ENCODE measurements at places on chromosomes 5 and 9.

- DNase-seq = no peak
Observed at GRCh38 chr5:44233691-44234090, 155.5 kb downstream of the FGF10 start.

DNA sequence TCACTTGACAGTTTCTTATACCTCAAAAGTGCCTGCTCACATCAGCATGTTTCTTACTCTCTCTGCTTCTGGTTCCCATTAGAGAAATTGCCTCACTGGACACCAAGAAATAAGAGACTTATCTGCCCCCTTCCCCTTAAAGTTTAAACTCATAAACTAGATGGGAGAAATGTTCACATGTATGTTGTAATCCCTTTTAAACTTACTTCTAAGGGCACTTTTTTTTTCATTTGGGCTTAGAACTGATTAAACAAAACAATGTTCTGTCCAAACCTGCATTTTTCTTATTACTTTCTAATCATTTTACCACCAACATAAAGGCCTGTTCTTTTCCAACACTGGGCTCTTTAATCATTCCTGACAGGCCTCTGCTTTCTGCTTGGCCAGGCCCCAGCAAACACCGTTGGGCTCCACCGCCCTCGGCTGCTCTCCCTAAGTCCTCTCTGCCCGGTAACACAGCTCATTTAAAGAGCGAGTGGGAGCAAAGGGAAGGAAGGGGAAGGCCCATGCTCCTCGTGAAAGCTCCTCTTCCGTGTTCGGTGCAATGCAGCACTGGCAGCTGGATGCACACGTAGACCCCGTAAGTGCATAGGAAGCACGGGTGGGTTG lies 53.4 kb downstream of the ROR2 start:
- DNase-seq = peak; percentile 88

- peak; percentile 82 for DNase-seq
Observed at GRCh38 chr9:135864447-135865049, 42.8 kb downstream of the CAMSAP1 start.

DNA sequence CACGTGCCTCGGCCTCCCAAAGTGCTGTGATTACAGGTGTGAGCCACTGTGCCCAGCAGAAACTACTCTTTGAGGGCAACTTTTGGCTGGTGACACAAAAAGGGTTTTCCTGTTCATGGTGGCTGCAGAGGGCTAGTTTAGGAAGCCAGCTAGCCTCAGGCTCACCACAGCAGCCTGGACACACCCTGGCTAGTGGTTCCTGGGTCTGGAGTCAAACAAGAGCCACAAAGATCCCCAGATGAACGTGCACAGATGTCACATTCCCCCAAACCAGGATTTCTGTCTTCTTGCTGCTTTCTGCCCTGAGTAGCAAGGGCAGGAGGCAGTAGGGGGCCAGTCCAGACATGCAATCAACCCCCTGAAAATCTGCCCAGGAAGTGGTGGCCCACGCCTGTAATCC lies 6.8 kb downstream of the HBEGF start:
- DNase-seq = no peak

- no peak for DNase-seq
Observed at GRCh38 chr5:56825222-56825824, 10.0 kb downstream of the MAP3K1 start.

- DNase-seq = no peak
Observed at GRCh38 chr9:92468206-92468605, 14.1 kb downstream of the ASPN start.

- no peak for DNase-seq
Observed at GRCh38 chr5:37889612-37890317, 49.9 kb upstream of the GDNF start.

DNA sequence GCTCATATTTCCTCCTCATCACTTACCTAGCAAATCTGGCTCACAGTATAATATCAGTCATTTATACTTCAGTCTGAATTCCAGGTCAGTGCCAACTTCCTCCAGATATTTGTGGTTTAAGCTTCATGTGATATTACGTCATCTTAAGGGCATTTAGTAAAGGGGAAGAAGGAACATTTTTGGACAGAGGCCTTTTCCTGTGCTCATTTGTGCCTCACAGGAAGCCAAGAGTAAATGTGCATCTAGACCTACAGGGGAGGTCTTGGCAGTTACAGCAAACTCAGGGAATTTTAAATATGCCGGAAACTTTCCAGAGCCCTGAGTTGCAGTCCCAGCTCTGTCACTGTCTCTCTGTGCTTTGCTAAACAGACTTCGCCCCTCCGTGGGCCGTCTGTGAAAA lies 12.3 kb upstream of the KCNIP1 start:
- peak; percentile 41 for DNase-seq

DNA sequence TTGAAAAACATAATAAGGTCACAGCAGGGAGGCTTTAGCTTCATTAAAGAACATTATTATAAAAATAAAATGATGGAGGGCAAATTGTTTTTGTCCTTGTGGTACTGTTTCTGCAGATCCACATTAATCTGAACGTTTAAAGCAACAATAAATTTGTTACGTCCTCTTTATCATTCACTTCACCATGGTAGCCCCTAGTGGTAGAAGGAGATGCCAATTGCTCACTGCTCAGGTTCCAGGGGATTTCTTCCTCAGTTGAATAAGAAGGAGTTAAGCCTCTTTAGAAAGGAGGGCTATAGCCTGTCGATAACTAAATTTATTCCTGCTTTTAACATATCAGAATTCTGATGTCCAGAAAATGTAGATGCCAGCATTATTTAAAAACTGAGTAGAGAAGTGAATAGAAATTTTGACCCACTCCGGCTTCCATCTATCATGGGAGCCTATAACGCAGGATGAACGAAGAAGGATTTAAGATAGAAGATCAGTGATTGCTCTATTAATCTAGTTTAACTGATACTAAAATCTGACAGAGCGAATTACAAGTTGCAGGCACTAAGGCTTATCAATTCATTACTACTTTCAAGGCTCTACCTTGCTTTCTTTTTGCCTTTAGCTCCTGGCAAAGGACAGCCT lies 692.3 kb downstream of the PTPRD start:
- peak; percentile 61 for DNase-seq

DNA sequence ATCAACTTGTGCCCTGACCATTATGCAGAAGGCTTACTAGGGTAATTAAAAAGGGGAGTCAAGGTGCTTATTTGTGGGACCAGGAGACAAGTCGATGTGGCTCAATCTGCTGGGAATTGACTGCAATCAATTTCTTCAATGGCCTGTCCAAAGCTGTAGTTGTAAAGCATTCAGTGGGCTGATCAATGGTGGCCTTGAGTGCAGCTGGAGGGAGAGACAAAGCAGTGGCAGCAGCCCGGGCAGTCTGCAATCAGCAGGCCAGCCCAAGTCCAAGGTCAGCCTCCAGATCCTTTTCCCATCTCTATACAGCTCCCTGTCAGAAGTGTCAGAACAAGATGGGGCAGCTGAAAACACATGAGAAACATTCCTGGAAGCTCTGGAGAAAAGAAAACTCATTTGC lies 51.0 kb upstream of the BRINP1 start:
- DNase-seq = peak; percentile 71

DNA sequence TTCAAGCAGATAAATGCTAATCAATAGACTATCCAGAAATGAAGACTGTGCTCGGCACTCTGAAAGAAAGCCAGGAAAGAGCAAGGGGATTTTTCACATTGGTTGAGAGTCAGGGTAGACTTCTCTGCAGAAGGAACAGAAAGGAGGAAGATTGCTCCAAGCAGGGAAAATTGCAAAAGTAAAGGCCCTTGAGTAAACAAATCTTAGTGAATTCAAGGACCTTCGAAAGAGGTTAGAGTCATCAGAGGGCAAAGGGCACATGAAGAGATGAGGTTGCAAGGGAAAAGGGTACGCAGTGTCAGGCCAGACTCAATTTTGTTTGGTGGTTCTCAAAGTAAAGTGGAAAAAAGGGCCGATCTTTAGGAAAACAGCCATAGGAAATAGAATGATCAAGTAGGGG lies 157.6 kb upstream of the RAI14 start:
- no peak for DNase-seq

All from eye (tissue), 1 donor.